ENCODE measurements at places on chromosomes 16 and 17.

GRCh38 chr17:74882517-74883240 is 9.9 kb upstream of the FDXR start:
- no peak for DNase-seq

- DNase-seq, result no peak
Measured at GRCh38 chr17:75024686-75025397, 12.4 kb downstream of the MRPL58 start.

DNA sequence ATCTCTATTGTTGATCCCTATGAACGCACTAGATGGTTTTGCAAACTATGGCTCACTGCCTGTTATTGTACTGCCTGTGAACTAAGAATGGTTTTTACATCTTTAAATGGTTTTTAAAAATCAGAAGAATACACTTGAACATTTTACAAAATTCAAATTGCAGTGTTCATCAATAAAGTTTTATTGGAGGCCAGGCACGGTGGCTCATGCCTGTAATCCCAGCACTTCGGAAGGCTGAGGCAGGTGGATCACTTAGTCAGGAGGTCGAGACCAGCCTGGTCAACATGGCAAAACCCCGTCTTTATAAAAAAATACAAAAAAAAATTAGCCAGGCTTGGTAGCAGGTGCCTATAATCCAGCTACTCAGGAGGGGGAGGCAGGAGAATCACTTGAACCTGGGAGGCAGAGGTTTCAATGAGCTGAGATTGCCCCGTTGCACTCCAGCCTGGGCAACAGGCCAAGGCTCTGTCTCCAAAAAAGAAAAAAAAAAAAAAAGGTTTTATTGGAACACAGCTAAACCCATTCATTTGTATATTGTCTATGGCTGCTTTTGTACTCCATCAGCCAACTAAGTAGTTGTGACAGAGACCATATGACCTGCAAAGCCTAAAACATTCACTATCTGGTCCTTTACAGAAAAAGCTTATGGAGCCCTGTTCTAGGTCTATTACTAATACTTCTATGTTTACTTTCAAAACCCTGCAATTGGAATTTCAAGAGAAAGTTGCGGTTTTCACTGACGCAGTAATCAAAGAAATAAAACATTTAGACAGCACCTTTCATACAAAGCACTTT is 18.9 kb downstream of the IKZF3 start:
- DNase-seq, result no peak

- no peak for DNase-seq
Measured at GRCh38 chr17:83036666-83037065, 42.7 kb upstream of the METRNL start.

- no peak for DNase-seq
Measured at GRCh38 chr17:72967277-72967970, 125.1 kb downstream of the SLC39A11 start.

GRCh38 chr16:3580686-3581085 is 3.5 kb upstream of the NLRC3 start:
- no peak for DNase-seq

DNA sequence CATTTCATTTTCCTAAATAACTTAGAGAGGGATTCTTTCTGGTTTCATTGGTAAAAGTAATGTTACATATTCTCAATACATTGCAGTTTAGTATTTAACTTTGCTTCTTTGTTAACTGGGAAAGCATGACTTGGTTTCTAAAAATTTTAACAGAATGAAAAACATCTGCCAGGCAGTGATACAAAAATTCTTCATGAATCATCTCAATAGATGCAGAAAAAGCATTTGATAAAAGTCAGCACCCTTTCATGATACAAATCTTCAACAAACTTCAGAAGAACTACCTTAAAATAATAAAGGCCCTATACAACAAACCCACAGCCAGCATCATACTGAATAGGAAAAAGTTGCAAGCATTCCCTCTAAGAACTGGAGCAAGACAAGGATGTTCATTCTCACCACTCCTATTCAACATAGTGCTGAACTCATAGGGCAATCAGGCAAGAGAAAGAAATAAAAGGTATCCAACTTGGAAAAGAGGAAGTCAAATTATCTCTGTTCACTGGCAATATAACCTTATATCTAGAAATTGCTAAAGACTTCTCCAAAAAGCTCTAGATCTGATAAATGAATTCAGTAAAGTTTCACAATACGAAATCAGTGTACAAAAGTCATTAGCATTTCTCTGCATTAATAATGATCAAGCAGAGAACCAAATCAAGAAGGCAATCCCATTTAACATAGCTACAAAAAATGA is 50.4 kb downstream of the SLFN5 start:
- no peak for DNase-seq

DNA sequence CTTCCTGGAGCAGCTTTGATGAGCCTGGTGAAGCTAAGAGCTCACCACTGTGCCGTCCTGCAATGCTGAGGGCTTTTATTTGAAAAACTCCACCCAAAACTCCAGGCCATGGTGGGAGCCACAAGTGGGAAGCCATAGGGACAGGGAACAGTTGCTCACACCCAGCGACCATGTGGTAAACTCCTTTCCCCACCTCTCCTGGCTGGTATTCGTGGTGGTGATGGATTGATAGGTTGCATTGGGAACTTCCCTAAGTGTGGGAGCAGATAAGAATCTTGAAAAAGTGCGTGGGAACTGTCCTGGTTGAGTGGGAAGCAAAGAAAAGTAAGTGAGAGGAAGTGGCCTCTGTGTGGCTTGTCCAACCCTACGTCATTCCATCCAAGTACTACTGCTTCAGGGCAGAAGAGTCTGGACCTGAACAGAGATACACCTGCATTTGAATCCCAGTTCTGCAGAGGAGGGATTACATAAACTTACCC is at the start of gene CCL1:
Gene CCL1 (minus strand): TSS at position 51 of the 479 bp plus-strand sequence. CDS start 72 bp downstream, outside the sequence.
- no peak for DNase-seq

DNA sequence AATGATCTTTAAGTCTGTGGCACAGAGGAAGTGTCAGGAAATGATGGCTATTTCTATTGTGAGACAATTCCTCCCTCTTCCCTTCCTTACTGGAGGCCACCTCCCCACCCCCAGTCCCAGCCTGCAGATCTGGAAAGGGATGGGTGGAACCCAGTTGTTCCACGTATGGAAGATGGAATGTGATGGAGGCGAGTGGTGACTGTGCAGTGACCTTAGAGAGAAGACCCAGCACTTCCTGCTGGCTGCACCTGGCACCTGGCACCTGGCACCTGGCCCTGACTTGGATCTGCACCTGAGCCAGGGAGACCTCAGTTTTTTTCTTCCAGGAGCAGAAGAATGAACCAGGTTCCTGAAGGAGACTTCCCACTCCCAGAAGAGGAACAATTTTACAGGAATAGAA is 33.0 kb upstream of the TMC5 start:
- no peak for DNase-seq

DNA sequence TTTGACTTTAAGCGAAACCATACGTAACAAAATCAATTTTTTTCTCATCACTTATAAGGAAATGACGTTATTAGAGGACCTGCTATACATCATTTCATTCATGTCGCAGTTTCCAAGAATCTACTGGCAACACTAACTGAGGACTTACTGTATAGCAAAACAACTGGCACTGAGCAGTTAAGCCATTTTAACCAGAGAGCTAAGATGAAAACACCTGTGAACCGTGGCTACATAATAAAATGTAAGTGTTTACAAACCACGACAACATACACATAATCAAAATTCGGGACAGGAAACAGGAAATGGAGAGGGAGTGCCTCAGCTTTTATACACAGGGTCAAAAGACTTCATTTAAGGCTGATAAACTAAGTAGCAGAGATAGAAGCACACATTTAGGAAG is 29.5 kb downstream of the METTL16 start:
- DNase-seq, result no peak

- DNase-seq, result no peak
Measured at GRCh38 chr17:39562976-39563375, 44.7 kb downstream of the NEUROD2 start.

- DNase-seq, result peak; percentile 59
Measured at GRCh38 chr17:56908001-56908542, 5.8 kb downstream of the TRIM25 start.

GRCh38 chr17:50414808-50415207 is 11.2 kb upstream of the ACSF2 start:
- DNase-seq, result no peak

- no peak for DNase-seq
Measured at GRCh38 chr16:17590711-17591654, 120.2 kb upstream of the XYLT1 start.

GRCh38 chr17:10357768-10358167 is 15.0 kb downstream of the MYH13 start:
- no peak for DNase-seq

GRCh38 chr17:40020146-40020545 is 4.9 kb downstream of the CSF3 start:
- no peak for DNase-seq

GRCh38 chr16:1312903-1313302 is 3.5 kb downstream of the UBE2I start:
- DNase-seq, result no peak

GRCh38 chr16:68379472-68380347 is 68.6 kb downstream of the SMPD3 start:
- DNase-seq, result no peak

- no peak for DNase-seq
Measured at GRCh38 chr16:81212830-81213465, 25.5 kb upstream of the BCO1 start.

GRCh38 chr17:42680331-42680808 is 1.3 kb downstream of the CCR10 start:
- no peak for DNase-seq

DNA sequence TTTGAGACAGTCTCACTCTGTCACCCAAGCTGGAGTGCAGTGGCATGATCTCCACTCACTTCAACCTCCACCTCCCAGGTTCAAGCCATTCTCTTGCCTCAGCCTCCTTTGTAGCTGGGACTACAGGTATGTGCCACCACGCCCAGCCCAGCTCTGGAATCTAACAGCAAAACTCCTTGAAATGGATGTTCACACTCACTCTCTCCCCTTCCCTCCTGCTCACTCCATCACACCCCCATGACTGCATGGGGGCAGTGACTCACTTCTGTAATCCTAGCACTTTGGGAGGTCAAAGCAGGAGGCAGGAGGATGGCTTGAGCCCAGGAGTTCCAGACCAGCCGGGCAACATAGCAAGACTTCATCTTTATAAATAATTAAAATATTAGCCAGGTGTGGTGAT is 11.1 kb upstream of the TFAP4 start:
- DNase-seq, result no peak

GRCh38 chr17:48575673-48576478 is 2.3 kb downstream of the HOXB4 start:
- no peak for DNase-seq

DNA sequence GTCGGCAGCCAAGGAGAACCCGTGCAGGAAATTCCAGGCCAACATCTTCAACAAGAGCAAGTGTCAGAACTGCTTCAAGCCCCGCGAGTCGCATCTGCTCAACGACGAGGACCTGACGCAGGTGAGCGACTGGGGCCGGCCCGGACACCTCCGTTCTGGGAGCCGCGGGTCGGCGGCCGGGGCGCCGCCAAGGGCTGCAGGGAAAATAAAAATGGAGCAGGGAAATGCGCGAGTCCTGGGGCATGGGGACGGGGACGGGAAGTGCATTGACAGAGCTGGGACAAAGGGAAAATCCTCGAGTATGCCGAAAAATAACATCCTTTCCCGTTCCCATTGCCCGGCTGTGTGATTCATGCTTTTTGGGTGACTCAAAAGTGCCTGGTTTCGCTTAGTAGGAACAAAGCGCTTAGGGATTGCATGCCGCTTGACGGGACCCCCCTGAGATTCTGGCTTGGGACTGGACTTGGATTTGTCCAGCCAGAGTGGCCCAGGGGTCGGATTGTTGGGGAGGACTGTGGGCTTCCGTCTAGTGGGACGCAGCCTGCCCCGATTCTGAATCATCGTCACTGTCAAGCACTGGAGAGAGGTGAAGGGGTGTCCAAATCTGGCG is 699 bp downstream of the MPRIP start:
- no peak for DNase-seq

DNA sequence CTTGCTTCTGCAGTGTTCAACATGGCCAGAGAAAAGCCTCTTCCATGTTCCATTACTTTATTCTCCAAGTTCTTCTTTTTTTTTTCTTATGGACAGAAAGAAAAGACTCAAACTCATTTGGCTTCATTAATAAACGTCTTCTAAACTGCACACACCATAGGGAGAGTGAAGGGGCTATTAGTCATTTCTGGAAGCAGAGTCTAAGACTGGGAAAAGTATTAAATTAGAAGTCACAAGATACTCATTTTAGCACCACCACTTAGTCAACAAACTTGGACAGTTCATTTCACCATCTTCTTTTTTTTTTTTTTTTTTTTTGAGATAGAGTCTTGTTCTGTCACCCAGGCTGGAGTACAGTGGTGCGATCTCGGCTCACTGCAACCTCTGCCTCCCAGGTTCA is 52.8 kb downstream of the NOL11 start:
- no peak for DNase-seq

- no peak for DNase-seq
Measured at GRCh38 chr17:13351046-13351445, 250.7 kb downstream of the HS3ST3A1 start.

- DNase-seq, result no peak
Measured at GRCh38 chr16:14071576-14072271, 605 bp downstream of the MRTFB start.

DNA sequence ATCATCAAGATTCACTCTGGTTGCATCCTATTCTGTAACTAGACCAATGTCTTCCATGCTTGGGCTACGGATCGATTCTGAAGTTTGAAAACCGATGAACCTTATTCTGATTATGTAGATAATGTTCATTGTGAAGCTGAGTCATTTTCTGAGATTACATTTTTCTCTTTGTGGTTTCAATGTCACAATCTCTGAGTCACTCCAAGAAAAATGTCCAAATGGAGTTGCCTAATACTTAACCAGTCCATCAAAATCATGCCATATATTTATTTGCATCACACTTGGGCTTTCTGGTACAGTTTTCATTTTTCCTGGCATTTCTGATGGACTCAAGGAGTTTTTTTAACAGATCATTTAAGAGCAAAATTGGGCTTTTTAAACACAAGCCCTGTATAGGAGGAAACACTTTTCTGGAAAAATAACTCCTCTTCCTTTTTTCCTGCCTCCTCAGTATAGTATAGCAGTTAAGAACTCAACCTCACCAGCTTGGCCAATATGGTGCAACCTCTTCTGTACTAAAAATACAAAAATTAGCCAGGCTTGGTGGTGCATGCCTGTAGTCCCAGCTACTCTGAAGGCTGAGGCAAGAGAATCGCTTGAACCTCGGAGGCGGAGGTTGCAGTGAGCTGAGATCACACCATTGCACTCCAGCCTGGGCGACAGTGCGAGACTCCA is 17.5 kb downstream of the CACNG3 start:
- no peak for DNase-seq

GRCh38 chr16:69141936-69142335 is 9.5 kb downstream of the UTP4 start:
- DNase-seq, result no peak

- DNase-seq, result no peak
Measured at GRCh38 chr16:84044118-84044488, 1.5 kb upstream of the SLC38A8 start.

- DNase-seq, result no peak
Measured at GRCh38 chr17:2050300-2051060, 4.4 kb upstream of the HIC1 start.

GRCh38 chr17:12406623-12407215 is 259.0 kb upstream of the MYOCD start:
- DNase-seq, result no peak

DNA sequence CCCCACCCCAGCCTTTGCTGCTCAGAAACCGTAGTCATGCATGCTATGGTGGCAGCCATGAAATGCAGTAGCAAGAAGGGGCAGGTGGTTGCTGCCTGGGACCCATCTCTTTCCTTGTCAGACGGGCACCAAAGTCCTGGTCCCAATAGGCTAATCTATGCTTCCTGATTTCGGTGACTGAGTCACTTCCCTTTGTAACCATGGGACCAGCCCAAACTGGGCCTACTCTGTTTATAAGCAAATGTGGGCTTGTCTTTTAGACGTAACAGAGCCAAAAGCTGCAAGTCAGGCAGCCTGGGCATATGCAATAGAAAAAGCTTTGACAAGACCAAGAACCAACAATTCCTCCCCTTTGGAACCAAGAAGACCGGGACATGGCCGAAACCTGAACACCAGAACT is 99.1 kb upstream of the RBBP6 start:
- DNase-seq, result no peak
